ENCODE measurements at places on chromosomes 1 and 21. TPM values are rescaled to one million over a fixed set of nuclear protein-coding genes. Genes with fewer than 3 reads are reported as not detected.

DNA sequence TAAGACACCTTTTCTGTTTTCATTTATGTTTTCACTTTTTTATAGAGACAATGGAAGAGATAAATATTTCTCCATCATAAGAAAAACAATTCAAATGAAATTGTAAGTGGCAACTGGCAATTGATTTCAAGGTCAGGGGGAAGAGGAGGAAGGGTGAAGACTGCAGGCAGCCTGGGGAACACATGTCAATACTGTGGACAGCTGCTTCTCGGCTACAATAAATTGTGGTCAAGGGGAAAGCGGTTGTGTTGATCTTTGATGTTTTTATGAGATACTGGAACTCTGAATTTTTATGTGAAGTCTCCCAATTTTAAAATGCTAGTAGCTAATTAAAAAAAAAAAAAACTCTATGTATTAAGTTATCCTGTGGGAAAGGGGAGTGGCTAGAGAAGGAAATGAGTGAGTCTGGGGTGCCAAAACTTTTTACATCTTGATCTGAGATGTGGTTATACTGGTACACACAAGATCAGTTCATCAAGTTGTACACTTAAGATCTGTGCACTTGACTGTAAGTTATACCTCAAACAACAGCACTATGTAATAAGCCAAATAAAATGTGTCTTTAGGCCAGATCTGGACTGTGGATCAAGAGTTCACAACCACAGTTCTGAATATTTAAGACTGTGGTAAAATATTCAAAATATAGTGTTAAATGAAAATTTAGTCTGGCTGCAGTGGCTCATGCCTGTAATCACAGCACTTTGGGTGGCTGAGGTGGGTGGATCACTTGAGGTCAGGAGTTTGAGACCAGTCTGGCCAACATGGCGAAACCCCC is 18.0 kb downstream of the SSX2IP start:
- no peak for DNase-seq
- no peak overlapping the region for H3K27ac ChIP-seq
- no peaks in the 10 kb centered on the region for H3K4me1 ChIP-seq
- H3K36me3 ChIP-seq: peaks cover 5% of the 10 kb centered on the region
- H3K4me3 ChIP-seq: no peak overlapping the region
- H3K27me3 ChIP-seq: no peaks in the 10 kb centered on the region

The KRTAP19-1 gene
- polyA plus RNA-seq: not detected

The NPR1 gene
- polyA plus RNA-seq: 1.7 TPM

DNA sequence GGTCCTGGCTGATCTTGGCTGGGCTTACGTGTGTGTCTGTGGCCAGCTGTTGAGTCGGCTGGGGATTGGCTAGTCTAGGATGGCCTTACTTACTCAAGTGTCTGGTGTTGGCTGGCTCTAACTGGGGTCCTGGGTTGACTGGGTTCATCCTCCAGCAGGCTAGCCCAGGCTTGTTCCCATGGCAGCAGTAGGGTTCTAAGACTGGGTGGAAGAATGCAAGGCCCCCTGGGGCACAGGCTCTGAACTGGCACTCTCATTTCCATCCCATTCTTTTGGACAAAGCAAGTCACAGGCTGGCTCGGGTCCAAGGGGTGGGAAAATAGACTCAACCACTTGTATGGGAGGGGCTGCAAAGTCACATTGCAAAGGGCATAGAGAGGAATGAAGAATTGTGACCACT is 7.9 kb upstream of the OPRD1 start:
- DNase-seq: no peak
- H3K36me3 ChIP-seq: no peaks in the 10 kb centered on the region
- H3K4me3 ChIP-seq: no peak overlapping the region
- no peak overlapping the region for H3K27ac ChIP-seq
- H3K27me3 ChIP-seq: no peaks in the 10 kb centered on the region

- H3K36me3 ChIP-seq: no peaks in the 10 kb centered on the region
- no peak overlapping the region for H3K27ac ChIP-seq
- no peak for DNase-seq
- H3K27me3 ChIP-seq: no peaks in the 10 kb centered on the region
- no peak overlapping the region for H3K4me3 ChIP-seq
Observed at GRCh38 chr1:55447488-55447887, 232.3 kb upstream of the USP24 start.

DNA sequence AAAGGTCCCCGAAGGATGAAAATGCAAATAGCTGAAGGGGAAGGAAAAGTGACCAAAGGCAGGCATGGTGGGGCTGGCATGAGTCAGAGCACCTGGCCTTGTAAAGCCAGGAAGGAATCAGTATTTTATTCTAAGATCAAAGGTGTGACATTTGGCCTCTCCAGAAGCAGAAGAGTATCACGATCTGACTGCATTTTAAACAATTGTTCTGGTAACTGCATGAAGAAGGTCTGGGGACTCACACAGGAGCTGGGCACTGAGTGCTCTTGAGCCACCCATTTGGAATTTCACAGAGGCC is 23.2 kb downstream of the MAB21L3 start:
- H3K4me1 ChIP-seq: no peaks in the 10 kb centered on the region
- H3K4me3 ChIP-seq: no peak overlapping the region
- no peaks in the 10 kb centered on the region for H3K36me3 ChIP-seq
- H3K27ac ChIP-seq: no peak overlapping the region
- H3K27me3 ChIP-seq: no peaks in the 10 kb centered on the region

DNA sequence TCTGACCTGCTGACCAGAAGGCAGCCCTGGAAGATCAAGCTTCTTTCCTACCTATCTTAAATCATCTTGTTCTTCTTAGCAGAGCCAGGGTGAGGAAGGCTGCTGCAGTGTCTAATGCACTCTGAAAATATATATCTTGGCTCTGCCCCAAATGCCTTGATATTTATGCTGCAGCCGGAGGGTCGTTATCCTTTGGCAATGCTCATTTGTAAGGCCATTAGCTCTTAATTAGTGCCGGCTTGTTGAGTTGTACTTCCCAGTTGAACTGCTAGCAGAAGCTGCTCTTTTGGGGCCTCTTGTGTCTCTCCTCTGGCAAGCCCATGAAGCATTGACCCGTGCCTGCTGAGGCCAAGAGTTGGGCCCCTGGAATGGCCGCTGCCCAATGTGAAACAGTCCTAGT is 4.2 kb upstream of the GNL2 start:
- DNase-seq: no peak
- H3K27me3 ChIP-seq: peaks cover 43% of the 10 kb centered on the region
- H3K27ac ChIP-seq: no peak overlapping the region
- H3K36me3 ChIP-seq: no peaks in the 10 kb centered on the region
- H3K4me1 ChIP-seq: peaks cover 1% of the 10 kb centered on the region
- H3K4me3 ChIP-seq: no peak overlapping the region

The PTAFR gene
- polyA plus RNA-seq: not detected

DNA sequence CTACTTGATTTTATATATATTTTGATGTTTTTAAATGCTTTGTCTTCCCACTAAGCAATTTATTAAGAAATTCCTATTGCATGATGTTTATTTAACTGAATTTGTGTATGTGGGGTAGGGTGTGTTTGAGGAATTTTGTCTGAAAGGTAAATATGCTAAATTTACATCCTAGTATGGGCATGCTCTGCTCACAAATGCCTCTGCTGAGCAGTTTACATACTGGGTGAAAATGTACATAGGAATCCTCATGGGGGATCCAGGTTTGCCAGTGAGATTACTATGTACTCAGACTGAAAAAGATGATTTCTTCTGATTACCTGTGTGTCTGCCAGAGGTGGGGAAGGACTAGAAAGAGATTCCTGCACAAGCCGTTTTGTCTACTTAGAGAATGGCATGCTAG is 126.6 kb downstream of the DISP1 start:
- DNase-seq: no peak
- H3K4me3 ChIP-seq: no peak overlapping the region
- no peaks in the 10 kb centered on the region for H3K27me3 ChIP-seq

DNA sequence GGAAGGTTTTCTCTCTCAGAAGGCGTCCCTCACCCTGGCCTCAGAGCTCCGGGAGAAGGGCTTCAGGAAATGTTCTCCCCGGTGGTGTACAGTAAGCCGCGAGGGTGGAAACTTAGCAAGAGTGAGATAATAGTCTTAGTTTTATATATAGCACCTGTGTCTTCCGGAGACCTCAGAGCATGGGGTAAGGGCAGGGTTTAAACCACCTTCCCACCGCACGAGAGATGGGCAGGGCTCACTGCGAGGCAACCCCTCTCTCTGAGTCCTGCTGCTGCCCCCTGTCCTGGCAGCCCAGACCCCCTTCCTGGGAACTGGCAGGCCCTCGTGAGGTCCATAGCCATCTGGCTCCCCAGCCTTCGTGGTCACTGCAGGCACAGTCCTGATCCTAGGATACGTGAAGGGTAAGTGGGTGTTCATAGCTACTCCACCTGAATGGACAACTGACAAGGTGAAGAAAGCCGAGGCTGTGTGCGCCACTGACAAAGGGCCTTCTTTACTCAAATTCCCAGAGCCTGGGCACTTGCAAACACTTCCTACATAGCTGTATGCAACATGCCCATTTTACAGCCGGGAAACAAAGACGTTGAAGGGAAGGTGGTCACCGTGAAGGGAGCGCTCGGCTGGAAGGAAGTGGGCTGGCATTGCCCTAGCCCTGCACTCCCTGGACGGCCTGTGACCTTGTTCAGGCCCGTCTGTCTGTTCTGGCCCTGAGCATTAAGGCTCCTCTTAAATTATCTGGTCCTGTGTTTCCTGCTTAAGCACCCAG is 26.9 kb downstream of the ITPKB start:
- no peaks in the 10 kb centered on the region for H3K27me3 ChIP-seq
- no peak overlapping the region for H3K27ac ChIP-seq
- DNase-seq: no peak
- H3K4me3 ChIP-seq: no peak overlapping the region

- H3K36me3 ChIP-seq: no peaks in the 10 kb centered on the region
- DNase-seq: no peak
- no peak overlapping the region for H3K4me3 ChIP-seq
Observed at GRCh38 chr1:210236386-210236839, 3.8 kb downstream of the SERTAD4 start.

GRCh38 chr1:43329995-43330751 is 7.4 kb upstream of the MPL start:
- H3K27ac ChIP-seq: no peak overlapping the region
- no peak overlapping the region for H3K4me3 ChIP-seq
- H3K4me1 ChIP-seq: peaks cover 13% of the 10 kb centered on the region

- no peaks in the 10 kb centered on the region for H3K36me3 ChIP-seq
- no peaks in the 10 kb centered on the region for H3K27me3 ChIP-seq
Observed at GRCh38 chr1:33758698-33759097, 105.2 kb upstream of the HMGB4 start.

The IGSF3 gene
- polyA plus RNA-seq: 29.0 TPM

DNA sequence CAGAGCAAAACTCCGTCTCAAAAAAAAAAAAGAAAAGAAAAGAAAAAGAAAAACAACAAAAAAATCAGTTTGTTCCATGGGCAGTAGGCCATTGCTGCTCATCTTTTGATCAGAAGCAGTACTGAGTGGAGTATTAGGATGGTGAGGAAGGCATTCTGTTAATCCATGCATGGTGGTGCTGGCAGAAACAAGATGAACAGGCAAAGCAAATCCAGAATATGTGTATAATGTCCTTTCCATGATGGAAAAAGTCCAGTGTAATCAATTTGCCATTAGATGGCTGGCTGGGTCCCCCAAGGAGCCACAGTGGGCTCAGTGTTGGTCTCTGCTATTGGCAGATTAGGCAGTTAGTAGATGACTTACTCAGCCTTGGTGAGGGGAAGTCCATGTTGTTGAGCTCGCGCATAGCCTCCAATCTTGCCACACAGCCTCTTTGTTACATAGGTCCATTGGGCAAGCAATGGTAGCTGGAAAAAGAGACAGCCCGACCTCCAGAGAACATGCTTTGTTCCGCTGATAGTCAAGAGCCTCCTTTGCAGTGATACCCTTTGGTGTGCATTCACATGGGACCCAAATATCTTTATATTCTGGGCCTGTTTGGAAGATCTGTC is 23.3 kb downstream of the H3-3A start:
- no peak overlapping the region for H3K4me3 ChIP-seq
- no peak overlapping the region for H3K27ac ChIP-seq
- DNase-seq: no peak
- no peaks in the 10 kb centered on the region for H3K4me1 ChIP-seq
- H3K27me3 ChIP-seq: no peaks in the 10 kb centered on the region

The ITLN2 gene
- polyA plus RNA-seq: not detected

GRCh38 chr1:221527886-221528624 is 213.8 kb downstream of the DUSP10 start:
- H3K4me3 ChIP-seq: no peak overlapping the region
- no peak overlapping the region for H3K27ac ChIP-seq
- H3K4me1 ChIP-seq: no peaks in the 10 kb centered on the region
- no peak for DNase-seq
- no peaks in the 10 kb centered on the region for H3K27me3 ChIP-seq

GRCh38 chr21:18424276-18424675 is 20.7 kb upstream of the TMPRSS15 start:
- no peak for DNase-seq
- H3K4me3 ChIP-seq: no peak overlapping the region
- H3K27ac ChIP-seq: no peak overlapping the region
- no peaks in the 10 kb centered on the region for H3K27me3 ChIP-seq

The PROK1 gene
- polyA plus RNA-seq: not detected

- H3K4me3 ChIP-seq: no peak overlapping the region
- no peaks in the 10 kb centered on the region for H3K4me1 ChIP-seq
- H3K27me3 ChIP-seq: no peaks in the 10 kb centered on the region
- no peaks in the 10 kb centered on the region for H3K36me3 ChIP-seq
Observed at GRCh38 chr21:40641042-40641441, 205.9 kb downstream of the DSCAM start.

- H3K27me3 ChIP-seq: peaks cover 36% of the 10 kb centered on the region
- peaks cover 3% of the 10 kb centered on the region for H3K4me1 ChIP-seq
- no peak overlapping the region for H3K4me3 ChIP-seq
- DNase-seq: peak; percentile 49
- no peaks in the 10 kb centered on the region for H3K36me3 ChIP-seq
- H3K27ac ChIP-seq: no peak overlapping the region
Observed at GRCh38 chr1:229229137-229229720, 41.7 kb upstream of the RAB4A start.

The OR2T29 gene
- not detected for polyA plus RNA-seq

The DDAH1 gene
- polyA plus RNA-seq: 9.1 TPM

The CAMK1G gene
- polyA plus RNA-seq: 8.7 TPM

DNA sequence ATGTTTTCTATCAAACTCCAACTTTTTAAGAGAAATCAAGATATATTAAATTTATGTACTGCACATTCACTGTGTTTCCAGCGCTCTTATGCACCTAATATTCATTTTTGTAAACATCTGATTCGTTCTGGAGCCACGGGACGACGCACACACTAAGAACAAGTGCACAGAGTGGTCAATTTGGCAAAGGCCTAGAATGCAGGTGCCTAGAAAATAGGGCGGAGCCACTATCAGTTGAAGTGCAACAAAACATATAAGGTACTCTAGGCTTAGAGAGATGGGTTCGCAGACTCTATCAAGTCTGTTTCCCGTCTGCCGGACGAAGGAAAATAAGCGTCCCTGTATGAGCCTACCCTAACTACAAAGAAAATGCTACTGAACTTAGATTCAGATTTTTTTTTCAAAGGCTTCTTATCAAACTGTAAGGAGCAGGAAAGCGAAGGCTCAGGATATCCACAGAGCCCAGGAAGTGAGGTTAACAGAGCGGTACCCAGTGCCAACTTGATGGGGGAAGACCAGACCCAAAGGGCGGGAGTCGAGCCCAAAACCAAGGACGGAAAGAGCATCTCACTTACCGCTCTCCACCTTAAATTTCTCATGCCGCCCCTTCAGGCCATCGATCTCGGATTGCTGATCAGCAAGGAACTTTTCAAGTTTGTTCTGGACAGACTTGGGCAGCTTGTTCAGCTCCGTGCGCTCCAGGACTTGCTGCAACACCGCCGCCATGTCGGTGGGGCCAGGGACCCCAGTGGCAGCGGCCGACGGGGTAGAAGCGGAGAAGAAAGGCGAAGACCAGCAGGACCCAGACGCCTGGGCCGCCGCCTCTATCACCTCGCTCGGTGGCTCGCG is 526 bp downstream of the TPR start:
- no peaks in the 10 kb centered on the region for H3K27me3 ChIP-seq
- peak overlapping the region; percentile 99 for H3K27ac ChIP-seq
- peaks cover 16% of the 10 kb centered on the region for H3K4me1 ChIP-seq
- DNase-seq: peak; percentile 49
